IgD-negative memory B cell (primary cell): ENCODE measurements at places on chromosomes 13 and 19. TPM values are rescaled to one million over a fixed set of nuclear protein-coding genes. Genes with fewer than 3 reads are reported as not detected.

Gene POU4F1
- polyA plus RNA-seq = not detected

Gene NKPD1
- not detected for polyA plus RNA-seq

Gene GRIK5
- not detected for polyA plus RNA-seq

Gene HS6ST3
- not detected for polyA plus RNA-seq

Gene FFAR1
- 0.24 TPM for polyA plus RNA-seq

Gene LACC1
- polyA plus RNA-seq = 2.0 TPM

Gene LILRB3
- 0.16 TPM for polyA plus RNA-seq

Gene ZNF14
- polyA plus RNA-seq = 7.2 TPM

Gene SIGLEC8
- polyA plus RNA-seq = not detected

Gene DPF1
- 0.24 TPM for polyA plus RNA-seq

Gene ZNF77
- polyA plus RNA-seq = 1.7 TPM

Gene ARRDC5
- 1.2 TPM for polyA plus RNA-seq

Gene VSTM2B
- not detected for polyA plus RNA-seq
